Hematopoietic multipotent progenitor cell (in vitro differentiated cells): ENCODE measurements at places on chromosomes 12 and 14.

- DNase-seq: peak; percentile 7
These were observed 21.3 kb downstream of the NAA25 start for GRCh38 chr12:112087055-112087850.

- DNase-seq: no peak
These were observed 18.9 kb upstream of the CEBPE start for GRCh38 chr14:23137813-23138535.

- peak; percentile 72 for DNase-seq
These were observed 910.4 kb downstream of the VRK1 start for GRCh38 chr14:97707603-97708002.

GRCh38 chr12:30746190-30746589 lies 8.6 kb downstream of the CAPRIN2 start:
- DNase-seq: no peak

DNA sequence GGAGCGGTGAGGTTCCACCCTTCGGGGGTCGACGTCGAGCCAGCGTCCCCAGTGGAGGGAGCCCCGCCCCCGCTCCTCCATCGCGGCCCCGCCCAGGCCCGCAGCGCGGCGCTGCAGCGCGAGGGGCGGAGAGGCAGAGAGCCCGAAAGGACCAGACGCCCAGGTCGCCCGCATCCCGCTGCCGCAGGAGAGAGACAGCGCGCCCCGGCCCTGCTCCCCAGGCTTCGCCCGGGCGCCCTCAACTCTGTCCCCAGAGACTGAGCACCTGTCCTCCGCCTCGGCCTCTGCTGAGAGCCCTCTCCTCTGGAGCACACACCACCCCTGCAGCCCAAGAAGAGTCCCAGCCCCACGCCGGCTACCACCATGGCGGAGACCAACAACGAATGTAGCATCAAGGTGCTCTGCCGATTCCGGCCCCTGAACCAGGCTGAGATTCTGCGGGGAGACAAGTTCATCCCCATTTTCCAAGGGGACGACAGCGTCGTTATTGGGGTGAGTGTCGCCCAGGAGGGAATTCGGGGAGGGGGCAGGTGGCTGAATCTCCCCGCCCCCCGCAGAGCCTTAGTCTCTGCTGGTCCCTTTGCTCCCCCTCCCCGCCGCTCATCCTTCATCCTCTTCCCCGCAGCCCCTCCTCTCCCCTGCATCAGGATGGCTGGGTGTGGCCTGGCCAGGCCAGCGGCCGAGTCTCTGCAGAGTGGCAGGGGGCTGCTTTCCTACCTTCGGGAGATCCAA lies at the start of gene KIF5A:
Gene KIF5A (plus strand): TSS at position 136 of the 732 bp plus-strand sequence. CDS start 228 bp downstream, at position 364.
- DNase-seq: peak; percentile 48

DNA sequence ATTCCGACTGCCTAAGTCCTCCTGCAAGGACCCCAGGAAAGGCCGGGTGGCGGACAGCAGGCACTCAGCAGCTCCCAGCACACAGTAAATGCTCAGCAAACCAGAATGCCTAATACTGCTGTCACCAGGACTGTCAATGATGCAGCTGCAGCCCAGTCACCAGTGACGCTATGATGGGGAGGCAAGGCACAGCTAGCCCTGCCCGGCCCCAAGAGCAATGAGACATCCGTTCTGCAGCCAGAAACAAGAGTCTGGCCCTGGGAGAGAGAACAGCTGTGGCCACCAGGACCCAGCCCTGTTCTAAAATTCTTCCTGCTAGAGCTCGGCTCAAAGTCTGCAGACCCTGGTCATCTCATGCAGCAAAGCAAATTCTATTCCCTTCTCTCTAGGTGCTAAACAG lies 69.8 kb downstream of the NCOR2 start:
- no peak for DNase-seq

- peak; percentile 63 for DNase-seq
These were observed 21.1 kb downstream of the PRKCH start for GRCh38 chr14:61342486-61342885.

- peak; percentile 86 for DNase-seq
These were observed 43.0 kb downstream of the EVL start for GRCh38 chr14:100108042-100108825.

DNA sequence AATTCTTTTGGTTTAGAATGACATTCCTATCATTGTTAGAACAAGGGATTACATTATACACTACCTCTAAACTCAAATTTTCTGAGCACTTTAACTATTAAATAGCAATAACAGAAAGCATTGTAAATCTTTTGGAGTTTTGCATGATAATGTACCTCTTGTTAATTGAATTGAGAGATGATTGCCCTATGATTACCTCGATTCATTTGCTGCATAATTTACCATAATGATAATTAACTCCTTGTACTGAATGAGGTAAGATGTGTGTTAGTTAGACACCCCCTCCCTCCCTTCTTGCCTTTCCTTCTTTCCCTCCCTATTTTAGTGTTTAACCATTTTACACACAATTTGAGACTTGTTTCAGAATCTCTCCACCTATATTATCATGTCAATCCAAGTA lies 469.2 kb downstream of the DIO2 start:
- no peak for DNase-seq

- no peak for DNase-seq
These were observed 3.5 kb downstream of the KICS2 start for GRCh38 chr12:64218597-64218996.

GRCh38 chr12:42284876-42285275 lies 41.0 kb downstream of the ZCRB1 start:
- no peak for DNase-seq

DNA sequence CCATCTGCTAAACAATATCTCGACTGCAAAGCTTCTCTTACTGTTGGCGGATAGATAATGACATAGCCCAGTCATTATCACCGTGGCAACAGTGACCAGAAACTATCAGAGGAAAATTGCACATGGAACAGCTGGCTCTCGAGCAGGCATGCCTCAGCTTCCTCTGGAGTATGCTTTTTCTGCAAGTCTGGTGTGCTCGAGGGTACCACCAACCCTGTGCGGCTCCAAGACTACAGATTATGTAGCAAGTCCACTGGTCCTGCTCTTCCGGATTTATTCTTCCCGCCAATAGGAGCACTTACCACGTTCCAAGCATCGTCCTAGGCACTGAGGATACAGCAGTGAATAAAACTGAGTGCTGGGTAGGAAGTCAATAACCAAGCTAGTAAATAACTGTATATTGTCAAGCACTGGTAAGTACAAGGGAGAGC lies 1.4 kb upstream of the GLRX5 start:
- DNase-seq: peak; percentile 45

DNA sequence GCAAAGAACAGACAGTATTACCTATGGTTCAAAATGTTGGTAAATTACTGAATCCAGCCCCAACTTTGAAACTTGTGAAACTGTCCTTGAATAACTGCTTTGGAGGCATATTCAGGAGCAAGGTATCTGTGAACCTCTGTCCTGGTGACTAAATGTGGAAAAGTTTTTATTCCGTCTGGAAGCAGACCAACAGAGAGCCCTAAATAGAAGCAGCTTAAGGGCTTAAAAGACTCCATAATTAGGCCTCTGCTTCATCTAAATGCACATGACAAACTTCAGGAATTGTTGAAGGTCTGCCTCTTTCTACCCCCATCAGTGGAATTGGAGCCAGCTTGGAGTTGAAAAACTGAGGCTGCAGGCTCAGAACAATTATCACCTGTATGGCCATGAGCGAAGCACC lies 276.5 kb downstream of the KCNH5 start:
- no peak for DNase-seq

DNA sequence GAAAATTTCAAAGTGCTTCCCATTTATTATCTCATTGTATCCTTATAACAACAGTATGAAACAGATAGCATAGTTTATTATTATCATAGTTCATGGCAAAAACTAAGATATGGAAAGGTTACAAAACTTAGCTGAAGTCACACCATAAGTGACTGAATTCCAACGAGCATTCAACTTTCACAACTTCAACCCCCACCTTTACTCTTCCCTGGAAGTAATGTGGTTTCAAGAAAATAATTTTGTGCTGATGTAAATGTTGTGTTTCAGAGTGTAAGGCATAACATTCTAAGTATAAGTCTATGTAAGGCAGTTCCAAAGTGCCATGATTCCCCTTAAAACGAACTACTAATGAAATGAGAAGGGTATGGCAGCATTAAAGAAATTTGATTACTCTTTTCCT lies 454.5 kb downstream of the BCAT1 start:
- no peak for DNase-seq

DNA sequence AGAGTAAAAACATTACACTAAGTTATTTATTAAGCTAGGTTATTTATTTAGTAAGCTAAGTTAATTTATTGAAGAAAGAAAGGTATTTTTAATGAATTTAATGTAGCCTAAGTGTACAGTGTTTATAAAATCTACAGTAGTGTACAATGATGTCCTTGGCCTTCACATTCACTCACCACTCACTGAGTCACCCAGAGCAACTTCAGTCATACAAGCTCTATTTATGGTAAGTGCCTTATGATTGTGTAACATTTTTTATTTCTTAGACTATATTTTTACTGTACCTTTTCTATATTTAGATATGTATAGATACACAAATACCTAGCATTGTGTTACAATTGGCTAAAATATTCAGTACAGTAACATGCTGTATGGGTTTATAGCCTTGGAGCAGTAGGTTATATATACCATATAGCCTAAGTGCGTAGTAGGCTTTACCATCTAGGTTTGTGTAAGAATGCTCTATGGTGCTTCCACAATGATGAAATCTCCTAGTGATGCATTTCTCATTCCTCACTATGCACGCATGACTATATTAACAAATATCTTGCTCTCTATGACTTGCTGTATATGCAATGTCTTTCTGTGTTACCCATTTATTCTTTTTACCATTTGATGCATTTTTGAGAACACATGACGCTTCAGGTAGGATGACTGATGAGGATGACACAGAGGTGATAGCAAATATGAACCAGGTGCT lies 309.6 kb upstream of the ATXN7L3B start:
- DNase-seq: no peak

DNA sequence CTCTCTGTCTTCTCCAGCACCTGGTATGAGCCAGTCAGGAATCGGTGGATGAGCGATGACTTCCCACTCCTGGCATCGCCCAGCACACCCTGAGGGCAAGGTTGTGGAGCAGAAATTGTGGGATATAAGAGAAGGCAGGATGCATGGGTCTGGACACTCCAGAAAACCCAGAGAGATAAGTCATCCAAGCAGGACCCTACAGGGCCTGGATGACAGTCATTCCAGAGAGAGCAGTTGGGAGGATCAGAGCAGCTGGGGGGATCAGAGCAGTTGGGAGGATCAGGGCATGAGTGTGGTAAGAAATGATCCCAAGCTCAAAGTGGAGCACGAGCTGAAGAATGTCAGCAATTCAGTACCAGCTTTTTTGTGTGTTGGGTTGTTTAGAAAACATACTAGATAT lies 4.0 kb downstream of the AGAP2 start:
- no peak for DNase-seq

GRCh38 chr14:105107781-105108515 lies 42.7 kb upstream of the GPR132 start:
- no peak for DNase-seq

DNA sequence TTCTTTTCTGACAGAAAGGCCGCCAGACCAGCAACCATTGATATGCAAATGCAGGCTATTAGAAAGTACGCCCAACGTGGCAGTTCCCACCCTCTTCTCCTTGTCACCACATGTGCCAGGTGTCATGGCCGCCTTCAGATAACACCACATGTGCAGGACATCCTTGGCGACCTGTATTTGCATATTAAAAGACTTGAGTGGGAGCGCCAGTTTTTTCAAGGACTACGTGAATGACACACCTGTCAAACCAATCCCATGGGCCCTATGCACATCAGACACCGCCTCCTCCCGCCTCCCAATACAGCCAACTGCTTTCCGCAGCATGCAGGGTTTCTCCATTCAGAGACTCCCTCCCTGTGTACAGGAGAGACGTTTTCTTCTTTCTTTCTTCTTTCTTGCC lies 318.6 kb upstream of the FAR2 start:
- no peak for DNase-seq

DNA sequence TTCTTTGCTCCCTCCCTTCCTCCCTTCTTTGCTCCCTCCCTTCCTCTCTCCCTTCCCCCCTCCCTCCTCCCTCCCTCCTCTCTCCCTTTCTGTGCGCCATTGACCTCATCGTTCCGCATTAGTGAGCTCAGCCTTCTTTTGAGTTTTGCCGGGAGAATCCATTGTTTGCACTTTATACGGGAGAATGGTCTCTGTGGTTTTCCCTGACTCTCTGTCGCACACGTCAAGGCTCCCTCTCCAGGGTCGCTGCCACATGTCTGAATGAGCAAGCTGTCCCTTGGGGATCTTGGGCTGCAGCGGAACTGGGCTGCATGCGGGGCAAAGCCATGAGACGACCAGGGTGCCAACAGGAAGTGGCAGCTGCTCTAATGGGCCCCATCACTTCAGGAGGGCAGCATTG lies 118.5 kb downstream of the GLT1D1 start:
- no peak for DNase-seq

DNA sequence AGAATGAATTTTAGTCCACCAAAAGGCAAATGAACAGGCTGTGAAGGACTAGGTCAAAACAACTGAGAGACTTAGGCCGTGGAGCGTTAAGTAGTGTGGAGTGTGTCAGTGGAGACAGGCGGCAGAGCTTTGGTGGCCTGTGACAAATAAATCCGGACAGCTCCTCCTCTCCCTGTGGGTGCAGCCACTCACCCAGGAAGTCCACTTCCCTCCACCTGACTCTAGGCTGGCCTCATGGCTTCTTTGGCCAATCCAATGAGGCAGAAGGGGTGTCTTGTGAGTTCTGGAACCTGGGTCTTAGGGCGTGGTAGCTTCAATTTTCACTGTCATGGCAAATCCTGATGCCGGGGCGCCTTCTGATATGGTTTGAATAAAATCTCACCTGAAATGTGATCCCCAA lies 180.9 kb upstream of the C14orf180 start:
- DNase-seq: no peak

DNA sequence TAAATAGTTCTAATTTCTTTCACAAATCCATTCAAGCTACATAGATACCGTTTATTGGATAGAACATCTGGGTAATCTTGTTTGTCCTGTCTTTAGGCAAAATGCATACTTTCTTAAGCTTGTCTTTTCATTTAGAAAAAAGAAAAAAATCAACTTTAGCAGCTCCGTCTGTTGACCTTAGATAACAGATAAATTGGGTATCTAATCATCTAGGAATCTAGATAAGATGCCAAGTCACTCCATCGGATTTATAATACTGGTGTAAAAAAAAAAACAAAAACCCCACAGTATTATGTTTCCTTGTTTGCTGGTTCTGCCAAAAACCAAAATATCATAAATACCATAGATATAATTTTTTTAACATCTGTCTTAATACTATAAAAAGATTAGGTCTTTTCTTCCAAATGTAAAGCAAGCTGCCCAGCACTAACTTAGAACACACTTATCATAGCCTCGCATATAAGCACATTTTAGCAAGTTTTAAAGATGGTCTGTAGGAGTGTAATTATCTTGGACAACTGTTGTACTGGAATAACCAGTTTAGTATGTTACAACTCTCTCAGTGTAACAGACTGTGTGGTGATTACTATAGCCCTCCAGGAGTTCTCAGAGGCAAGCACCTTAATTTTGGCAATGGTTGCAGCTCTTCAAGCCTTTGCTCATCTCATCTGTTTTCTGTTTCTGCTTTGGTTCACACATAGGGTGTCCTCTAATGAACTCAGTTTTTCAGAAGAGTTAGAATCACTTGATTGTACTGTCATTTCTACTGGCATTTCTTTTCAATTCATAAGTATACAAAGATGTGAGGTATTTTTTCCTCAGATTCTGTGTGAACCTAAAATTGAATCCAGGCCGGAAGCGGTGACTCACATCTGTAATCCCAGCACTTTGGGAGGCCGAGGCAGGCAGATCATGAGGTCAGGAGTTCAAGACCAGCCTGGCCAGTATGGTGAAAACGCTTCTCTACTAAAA lies 83.1 kb downstream of the ANO6 start:
- DNase-seq: no peak
